ENCODE measurements at places on chromosomes 1 and 21.

GRCh38 chr1:15068152-15068551 is 85.4 kb upstream of the TMEM51 start:
- DNase-seq: no peak

DNA sequence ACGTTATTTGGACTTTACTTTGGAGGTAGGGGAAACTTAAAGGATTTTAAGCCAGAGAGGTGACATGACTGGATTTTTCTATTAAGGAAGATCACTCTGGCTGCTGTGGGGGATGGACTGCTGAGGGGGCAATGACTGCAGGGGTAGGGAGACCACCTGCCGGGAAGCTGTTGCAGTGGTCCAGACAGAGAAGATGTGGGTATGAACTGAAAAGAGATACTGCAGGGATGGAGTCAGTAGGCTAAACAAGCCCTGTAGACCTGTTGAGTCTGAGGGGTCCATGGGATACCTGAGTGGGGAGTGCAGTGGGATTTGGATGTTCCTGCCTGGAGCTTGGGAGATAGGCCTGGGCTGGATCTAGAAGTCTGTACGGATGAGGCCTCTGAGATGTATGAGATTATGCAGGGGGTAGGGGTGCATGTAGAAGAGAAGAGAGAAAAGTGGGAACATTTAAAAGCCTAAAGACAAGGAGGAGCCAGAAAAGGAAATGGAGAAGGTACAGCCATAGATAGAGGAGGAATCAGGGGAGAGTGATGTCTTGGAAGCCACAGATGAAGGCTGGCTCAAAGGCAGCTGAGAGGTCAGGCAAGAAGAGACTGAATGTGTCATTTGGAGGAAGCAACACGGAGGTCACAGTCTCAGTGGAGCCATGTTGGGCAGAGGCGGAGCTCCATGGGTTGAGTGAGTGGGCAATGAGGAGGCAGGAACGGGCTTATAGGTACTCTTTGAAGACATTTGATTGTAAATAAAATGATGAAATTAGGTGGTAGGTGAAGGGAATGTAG is 25.9 kb upstream of the KCNA2 start:
- no peak for DNase-seq

DNA sequence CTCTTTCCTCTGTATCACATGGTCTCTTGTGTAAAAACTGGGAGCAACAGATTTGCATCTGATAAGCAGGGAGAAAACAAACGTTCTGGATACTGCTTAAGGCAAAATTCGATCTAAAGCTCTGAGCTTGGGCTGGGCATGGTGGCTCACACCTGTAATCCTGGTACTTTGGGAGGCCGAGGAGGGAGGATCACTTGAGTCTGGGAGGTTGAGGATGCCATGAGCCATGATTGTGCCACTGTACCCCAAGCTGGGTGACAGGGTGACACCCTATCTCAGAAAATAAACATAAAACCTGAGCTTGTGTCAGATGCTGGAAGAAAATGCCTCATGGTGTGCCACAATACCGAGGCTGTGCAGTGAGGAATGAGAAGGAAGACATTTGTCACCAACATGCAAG is 73.9 kb downstream of the SCCPDH start:
- DNase-seq: no peak

- DNase-seq: no peak
Measured at GRCh38 chr1:111220302-111220890, 7.1 kb upstream of the CHI3L2 start.

GRCh38 chr1:224730965-224731364 is 114.8 kb downstream of the CNIH3 start:
- no peak for DNase-seq

- peak; percentile 5 for DNase-seq
Measured at GRCh38 chr1:17919525-17920439, 164.6 kb downstream of the ACTL8 start.

- DNase-seq: no peak
Measured at GRCh38 chr1:43924516-43924915, 9.1 kb upstream of the ARTN start.

- DNase-seq: no peak
Measured at GRCh38 chr1:204716660-204717059, 31.1 kb upstream of the LRRN2 start.

DNA sequence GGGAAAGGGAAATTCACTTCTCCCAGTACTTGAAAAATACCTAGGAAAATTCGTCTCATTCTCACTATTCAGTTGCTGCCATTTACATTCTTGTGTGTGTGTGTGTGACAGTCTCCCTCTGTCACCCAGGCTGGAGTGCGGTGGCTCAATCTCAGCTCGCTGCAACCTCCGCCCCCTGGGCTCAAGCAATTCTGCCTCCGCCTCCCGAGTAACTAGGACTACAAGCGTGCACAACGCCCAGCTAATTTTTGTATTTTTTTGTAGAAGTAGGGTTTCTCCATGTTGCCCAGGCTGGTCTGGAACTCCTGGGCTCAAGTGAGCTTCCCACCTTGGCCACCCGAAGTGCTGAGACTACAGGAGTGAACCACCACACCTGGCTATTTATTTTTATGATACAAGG is 1.2 kb downstream of the SNAPIN start:
- DNase-seq: no peak

GRCh38 chr1:96309783-96310182 is 411.8 kb upstream of the PTBP2 start:
- DNase-seq: no peak

GRCh38 chr1:73943270-73943669 is 254.7 kb downstream of the LRRIQ3 start:
- DNase-seq: no peak

DNA sequence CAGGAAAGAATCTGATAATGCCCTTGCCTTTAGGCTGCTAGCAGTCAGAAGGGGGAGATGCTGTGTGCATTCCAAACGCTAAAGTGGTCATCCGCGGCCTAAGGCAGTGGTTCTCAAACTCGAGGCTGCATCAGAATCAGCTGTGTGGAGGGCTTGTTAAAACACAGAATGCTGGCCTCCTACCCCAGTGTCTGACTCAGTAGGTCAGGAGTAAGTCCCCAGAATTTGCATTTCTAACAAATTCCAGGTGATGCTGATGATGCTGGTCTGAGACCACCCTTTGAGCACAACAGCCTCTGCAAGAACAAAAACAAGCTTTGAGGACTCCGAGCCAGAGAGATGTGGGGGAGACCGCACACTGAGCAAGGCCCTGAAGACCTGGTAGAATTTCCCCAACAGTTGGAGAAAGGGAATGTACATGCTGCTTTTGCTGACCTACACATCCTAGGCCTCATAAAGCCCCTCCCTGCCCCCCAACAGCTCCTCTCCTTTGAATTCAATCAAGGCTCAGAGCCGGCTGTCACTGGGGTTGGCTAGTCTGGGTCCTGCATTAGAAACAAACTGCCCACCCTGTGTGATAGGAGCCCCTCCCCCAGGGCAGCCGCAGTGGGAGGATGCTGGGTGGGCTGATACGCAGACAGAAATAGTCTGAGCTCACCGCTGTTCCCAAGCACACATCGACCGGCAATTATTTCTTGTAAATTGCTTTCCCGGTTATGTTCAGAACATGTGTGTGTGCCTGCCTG is 27.1 kb downstream of the SHISAL2A start:
- DNase-seq: no peak

DNA sequence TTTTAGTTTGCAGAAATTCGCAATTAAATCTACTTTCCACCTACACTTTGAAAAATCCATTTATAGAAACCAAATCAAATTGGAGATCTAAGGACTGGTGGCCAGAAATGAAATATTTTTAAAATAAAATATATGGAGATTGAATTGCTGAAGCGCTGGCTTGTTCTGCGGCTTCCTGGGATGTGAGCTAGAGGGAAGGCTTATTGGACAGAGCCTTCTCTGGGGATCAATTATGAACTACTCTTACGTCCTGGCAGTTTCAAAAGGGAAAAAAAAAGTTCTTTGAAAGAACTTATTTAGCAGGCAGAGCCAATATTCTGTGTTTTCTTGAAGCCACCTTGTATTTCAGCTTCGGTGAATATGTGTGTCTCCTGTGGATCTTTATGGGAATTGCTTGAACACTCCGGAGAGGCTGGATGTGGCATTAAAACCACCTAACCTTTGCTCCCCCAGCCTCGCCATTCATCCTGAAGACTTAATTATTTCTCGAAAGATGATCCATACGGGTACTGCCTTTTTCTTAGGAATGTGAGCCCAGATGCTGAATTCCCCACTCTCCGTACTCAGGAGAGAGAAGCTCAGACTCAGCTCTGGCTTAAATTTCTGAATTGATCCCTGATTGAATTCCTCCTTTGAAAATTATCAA is 478.9 kb upstream of the VAMP3 start:
- no peak for DNase-seq

GRCh38 chr1:157496121-157496526 is 56.2 kb downstream of the FCRL5 start:
- DNase-seq: no peak

DNA sequence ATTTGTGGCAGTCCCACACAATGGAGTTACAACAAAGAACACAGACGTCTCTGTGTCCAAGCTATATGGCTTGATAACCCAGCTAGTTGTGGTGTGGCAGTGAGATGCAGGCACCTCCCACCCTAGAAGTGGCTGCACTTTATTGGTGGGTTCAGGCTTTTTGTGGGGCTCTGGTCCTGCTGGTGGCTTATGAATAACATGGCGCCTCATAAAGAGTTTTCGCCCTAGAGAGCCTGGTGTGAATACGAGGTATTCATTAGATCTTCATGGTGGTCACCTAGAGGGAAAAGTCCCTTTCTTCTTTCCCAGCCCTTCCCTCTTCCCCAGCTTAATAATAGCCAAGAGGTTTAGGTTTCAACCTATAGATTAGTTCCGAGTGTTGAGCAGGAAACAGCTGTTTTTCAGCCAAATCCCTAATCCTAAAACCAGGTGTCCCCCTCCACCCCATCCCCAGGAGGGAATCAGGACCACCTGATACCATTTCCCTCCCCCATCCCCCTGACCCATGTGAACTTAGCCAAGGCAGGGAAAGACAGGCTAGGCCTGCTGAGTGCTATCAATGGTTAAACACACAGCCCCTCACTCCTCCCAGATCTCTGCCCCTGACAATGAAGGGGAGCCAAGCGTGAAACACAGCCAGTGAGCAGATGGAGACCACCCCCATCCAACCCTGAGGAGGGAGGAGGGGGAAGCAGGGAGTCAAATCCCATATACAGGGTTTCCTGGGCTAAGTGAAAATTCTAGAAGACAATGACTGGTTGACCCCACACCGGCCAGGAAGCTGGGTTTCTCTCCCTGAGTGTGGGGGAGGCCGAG is 58.2 kb downstream of the NFASC start:
- DNase-seq: no peak

GRCh38 chr1:52588535-52588934 is 13.6 kb upstream of the GPX7 start:
- DNase-seq: no peak

- DNase-seq: no peak
Measured at GRCh38 chr1:80656641-80657040, 1144.1 kb upstream of the ADGRL2 start.

DNA sequence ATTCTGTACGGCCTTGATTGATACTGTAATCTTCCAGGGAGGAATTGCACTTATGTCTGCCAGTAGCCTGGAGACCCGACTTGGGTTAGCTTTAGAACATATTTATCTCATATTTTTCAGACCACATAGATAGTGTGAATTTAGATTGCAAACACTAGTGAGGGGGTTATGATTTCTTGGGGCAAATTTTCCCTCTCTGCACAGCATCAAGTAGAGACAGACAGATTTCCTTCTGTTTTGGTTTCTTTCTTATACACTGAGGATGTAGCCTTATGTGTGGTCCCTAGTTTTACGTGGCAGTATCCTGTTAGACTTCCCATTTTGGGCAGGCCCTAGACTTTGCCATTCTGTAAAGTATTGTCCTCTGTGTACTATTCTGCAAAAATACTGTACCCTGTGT is 29.0 kb downstream of the SOAT1 start:
- DNase-seq: no peak

GRCh38 chr21:46098303-46099141 is 610 bp downstream of the COL6A2 start:
- no peak for DNase-seq

GRCh38 chr1:18953731-18954231 is 2.7 kb downstream of the IFFO2 start:
- no peak for DNase-seq

- no peak for DNase-seq
Measured at GRCh38 chr1:224059897-224060427, 53.9 kb upstream of the FBXO28 start.

GRCh38 chr1:9657521-9658032 is 6.0 kb downstream of the PIK3CD start:
- DNase-seq: no peak

- DNase-seq: no peak
Measured at GRCh38 chr1:179166663-179167417, 62.6 kb downstream of the ABL2 start.

DNA sequence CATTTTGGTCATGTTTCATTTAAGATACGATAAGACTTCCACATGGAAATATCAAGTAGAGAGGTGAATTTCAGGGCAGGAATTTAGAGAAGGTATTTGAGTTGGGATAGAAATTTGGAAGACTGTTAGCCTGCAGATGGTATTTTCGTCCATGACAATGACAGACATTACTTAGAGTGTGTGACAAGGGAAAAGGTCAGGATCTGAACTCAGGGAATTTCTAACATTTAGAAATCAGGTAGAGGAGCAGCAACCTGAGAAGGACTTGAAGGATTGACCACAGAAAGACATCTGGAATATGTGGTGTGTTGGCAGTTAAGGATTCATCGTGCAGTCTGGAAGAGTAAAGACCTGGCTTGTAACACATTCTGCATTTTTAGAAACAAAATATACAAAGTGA is 57.9 kb downstream of the RABGAP1L start:
- no peak for DNase-seq

- no peak for DNase-seq
Measured at GRCh38 chr1:110626889-110627288, 20.7 kb upstream of the KCNA2 start.

DNA sequence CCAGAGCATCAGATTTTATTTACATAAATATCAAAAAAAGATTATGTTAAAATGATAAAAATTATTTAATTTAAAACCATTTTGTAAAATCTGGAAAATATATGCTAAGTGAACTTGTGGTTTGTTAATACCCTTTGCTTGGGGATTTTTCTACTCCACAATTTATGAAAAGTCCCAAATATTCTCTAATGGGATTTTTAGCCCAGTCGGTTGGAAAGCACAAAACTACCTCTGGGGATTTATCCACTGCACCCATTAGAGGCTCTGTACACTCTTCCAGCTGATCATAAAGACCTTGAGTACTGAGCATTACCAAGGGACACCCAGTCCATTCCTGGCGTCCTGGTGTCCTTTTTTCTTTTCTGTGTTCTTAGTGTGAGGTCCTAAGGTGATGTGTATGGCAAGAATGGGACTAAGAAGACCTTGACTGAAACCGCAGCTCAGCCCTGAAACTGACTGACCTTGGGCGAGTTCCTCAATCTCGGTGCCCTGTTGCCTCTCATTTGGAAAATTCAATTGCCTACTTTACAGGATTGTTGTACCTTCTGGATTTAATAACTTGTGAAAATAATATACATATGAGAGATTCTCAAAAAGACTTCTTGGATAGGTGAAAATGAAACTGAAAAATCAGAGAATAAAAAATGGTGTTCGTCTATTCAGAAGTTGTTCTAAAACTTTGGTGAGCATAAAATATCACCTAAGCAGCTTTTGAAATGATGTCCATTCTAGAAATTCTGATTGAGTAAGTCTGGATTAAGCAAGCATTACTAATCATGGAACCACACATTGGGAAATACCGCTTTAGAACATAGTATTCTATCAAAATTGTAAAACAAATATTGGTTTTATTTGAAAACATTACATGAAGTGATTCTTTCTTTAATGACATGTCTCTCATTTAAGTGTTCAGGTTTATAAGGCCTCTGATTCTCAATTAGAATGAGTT is 21.5 kb upstream of the SAMSN1 start:
- no peak for DNase-seq

GRCh38 chr1:15957221-15958095 is 18.4 kb downstream of the ZBTB17 start:
- no peak for DNase-seq
